ENCODE measurements at places on chromosomes 5 and 9.

GRCh38 chr9:71984831-71985281 is 73.4 kb downstream of the C9orf85 start:
- no peak for DNase-seq

GRCh38 chr9:98775831-98776441 is 20.4 kb downstream of the ANKS6 start:
- no peak for DNase-seq

DNA sequence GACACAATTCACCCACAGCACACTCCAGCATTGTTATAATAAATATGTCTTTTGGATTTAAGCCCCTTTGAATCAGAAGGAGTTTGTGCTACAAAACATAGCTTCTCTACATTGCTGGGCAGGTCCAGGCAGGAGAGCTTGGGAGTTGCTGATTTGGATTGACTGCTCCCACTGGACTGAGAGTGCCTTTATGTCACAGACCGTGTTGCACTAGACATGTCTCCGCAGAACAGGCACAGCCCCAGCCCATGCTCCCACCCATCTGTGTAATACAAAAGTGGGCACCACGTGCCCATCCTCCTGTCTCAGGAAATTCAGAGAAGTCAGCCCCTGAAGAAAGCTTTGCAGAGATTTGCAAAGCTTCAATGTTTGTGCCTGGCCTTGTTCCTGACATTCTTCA is 117.1 kb downstream of the MED10 start:
- no peak for DNase-seq

DNA sequence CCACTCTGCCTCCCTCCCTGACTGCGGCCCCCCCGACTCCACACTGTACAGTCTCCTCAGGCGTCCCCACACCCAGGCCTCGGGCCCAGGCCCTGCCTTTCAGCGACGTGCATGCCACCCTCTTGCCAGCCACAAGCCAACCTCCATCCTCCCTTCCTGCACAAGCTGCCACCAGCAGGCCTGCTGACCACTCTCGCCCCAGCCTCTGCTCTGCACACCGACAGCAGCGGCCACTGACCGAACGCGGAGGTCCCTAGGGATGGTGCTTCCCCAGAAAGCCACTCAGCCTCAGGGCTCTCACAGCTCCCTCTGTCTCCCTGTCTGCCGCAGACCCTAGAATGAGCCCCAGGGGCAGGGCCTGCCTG is 18.6 kb downstream of the LMAN2 start:
- no peak for DNase-seq

DNA sequence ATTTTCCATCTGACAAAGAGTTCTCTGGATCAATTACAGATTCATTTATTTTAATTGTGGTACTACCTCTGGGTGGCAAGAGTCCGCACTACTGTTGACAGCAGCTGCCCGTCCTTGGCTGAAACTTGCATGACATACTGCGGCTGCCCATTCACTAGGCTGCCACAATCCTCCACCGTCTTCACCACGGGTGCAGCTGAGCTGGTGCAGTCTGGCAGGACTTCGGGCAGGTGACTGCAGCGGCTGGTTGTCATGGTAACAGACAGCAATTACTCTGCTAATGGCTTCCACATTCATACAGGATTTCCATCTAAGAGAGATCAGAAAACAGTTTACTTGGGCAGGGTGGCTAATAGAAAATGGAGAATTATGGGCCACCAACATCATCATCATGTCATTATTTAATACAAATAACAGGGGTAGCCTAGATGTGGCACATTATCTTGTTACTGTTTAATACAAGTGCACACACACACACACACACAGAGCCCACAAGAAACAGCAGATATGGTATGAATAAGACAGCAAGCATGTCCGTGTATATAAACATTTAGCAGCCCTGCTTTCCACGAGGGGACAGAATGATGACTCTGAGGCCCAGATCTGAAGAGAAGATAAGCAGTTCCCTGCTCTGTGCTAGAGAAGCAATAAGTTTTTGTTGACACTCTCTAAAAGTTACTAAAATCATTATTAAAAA is 112.3 kb downstream of the MARCHF3 start:
- no peak for DNase-seq

DNA sequence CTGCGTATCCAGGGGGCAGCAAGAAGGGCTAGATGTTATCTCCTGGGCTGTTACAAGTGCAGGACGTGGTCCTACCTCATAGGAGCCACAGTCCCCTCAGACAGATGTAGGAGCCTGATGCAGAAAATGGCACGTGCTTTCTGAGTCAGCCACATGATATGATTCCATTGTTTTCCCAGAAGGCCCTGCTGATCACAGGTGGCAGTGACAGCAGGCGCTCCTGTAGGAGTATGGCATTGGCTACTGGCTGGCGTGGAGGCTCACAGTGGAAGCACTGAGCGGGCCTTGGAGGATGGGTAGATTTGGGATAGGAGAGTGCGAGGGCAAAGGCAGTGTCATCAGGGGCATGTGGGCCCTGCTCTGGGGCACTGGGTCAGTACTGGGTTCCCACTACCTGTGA is 21.9 kb downstream of the USP20 start:
- DNase-seq = no peak

GRCh38 chr9:131620764-131621520 is 75.6 kb downstream of the PRRT1B start:
- no peak for DNase-seq

DNA sequence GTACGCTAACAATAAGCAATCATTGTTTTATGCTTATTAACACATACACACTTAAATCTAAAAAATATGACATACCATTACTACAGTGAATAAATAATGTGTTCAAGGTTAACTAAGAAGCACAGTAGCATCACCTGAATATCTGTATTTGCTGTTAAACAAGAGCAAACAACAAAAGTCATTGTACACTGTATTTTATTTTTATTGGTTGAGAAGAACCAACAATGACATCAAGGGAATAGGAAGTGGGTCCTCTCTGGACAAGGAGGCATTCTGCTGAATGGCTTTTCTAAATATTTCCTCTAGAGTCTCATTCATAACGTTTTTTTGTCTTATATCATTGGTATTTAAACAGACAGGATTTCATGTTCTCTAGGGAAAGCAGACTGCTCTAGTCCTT is 460.4 kb downstream of the CDH9 start:
- no peak for DNase-seq

DNA sequence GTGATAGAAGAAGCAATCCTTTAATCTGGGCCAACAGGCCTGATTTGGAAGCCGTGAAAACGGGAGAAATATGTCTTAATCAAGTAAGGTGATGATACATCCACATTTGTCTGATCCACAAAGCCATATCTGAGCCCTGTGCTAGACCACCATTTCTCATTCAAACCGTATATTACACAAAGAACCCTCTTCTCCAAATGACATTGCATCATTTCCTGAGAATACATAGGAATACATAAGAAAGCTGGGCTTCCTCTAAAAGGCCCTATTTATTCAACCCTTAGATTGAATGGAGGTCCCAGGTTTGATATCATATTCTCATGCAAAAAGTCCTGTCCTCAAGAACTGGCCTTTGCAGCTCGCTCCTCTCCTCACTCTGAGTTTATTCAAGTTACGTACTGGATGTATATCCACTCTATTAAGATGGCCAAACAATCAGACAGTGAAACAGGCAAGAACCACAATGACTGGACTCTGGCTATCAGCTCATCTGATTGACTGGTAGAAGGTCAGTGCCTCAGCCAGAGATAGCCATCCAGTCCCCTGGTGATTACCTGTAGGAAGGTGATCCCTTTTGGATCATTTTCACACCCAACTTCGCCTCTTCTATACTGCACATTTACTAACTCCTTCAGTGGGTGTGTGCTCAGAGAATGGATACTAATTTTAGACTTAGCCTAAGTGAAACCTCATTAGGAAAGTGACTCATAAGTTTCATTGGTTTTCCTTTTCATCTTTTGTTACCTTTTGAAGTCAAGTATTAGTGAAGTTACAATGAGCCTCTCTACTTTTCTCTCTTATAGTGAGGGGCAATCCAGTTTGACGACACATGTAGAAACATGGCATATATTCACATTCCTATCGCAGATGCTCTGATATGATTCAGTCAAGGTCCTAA is 167.6 kb upstream of the WWC1 start:
- DNase-seq = no peak

Data from activated naive CD8-positive, alpha-beta T cell treated with anti-CD3 and anti-CD28 coated beads, Interleukin-2, amount 10 ng/mL, durations not matched to agents 7 days and 5 days (primary cell).